ENCODE measurements at places on chromosomes 2 and 18.

DNA sequence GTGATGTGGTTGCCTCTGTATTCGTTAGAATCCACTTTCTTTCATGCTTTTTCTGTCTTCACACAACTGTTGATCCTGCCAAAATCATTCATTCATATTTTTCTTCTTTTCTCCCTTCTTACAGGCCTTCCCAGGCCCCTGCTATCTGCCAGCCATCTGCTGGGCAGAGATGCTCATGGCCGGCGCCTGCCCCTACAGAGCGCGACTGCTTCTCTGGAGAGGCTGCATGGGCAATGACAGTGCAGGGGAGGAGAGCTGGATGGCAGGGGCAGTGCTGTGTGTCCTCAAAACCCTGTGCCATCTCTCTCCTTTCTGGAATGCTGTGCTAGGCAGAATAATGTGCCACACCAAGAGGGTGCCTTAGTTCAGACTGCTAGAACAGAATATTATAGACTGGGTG, 125.2 kb downstream of the INHBB start:
- no peak for DNase-seq

- no peak for DNase-seq
Measured at GRCh38 chr2:150762571-150762970, 275.1 kb upstream of the RND3 start.

GRCh38 chr2:54536720-54537119, 80.6 kb downstream of the SPTBN1 start:
- DNase-seq: no peak

DNA sequence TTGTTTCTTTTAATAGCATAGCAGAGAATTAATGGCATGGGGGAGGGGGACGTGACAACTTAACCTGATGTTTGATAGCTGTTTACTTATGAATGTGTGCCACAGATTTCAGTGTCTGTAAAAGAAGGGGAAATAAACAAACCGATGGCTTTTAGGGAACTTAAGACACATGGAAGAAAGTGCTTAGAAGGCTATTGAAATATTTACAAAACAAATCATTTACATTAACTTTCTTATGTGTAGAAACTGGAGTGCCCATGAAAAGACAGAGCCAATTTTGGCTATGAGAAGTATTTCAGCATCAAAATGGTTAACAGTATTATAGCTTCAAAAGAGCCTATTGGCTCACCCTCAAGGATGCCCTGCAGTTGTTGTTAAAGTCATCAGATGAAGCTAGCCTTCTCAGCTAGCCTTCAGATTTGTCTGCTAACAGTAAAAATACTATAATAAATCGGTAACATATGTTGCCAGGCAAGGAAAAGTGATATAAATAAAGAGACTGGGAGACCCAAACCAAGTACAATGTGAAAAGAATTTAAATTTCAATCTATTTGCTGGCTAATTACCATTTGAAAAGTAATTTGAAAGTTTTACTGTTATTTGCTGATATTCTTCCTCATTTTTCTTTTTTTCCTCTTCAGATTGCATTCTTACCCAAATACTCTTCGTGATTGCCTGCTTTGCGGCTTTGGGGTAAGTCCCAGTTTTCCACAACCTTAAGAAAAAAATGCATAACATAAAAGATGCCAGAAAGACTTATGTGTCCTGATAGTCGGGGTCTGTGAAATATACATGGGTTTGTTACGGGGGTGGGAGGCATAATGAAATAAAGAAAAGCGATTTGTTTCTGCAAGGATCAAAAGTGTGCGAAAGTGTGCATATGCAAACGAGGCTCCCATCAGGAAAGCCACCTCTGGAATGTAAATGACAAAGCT, 256.4 kb downstream of the MEIS1 start:
- DNase-seq: no peak

GRCh38 chr2:985317-985898, 34.8 kb downstream of the SNTG2 start:
- DNase-seq: no peak

GRCh38 chr2:238528953-238529781, 102.4 kb downstream of the ASB1 start:
- peak; percentile 62 for DNase-seq

DNA sequence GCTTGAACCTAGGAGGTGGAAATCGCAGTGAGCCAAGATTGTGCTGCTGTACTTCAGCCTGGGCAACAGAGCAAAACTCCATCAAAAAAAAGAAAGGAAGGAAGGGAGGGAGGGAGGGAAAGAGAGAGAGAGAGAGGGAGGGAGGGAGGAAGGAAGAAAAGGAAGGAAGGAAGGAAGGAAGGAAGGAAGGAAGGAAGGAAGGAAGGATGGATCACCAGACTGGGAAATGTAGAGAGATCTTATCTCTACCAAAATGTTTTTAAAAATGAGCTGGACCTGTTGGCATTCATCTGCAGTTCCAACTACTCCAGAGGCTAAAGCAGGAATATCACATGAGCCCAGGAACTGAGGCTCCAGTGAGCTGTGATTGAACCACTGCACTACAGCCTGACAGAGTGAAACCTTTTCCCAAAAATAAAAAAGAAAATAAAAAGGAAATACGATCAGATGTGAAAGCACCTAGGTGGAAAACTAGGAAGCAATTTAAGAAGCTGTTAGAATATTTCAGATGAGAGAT, 239.4 kb downstream of the CDH7 start:
- DNase-seq: no peak

DNA sequence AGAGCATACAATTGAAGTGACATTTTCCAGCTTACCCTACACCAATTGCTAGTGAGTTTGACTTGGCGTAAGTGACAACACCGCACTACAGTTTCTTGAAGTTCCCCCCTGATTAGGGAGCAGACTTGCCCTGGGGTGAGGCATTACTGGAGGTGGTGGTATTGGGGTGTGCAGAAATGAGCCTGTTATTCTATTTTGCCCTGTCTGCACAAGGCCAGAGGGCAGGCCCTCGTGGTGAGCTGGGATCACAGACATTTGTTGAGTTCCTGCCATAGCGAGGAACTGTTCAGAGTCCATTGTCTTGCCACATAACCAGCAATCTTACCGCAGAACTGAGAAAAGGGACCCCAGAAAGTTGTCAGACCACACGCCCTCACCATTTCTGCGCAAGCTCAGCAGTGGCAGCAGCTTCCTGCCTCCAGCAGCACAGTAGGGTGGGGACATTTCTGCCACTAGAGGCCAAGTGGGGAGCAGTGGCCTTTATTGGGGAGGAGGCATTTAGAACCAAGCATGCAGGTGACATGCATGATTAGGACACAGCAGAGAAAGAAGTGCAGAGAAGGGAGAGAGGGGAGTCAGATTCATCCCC, 103.6 kb upstream of the BCL2L11 start:
- DNase-seq: no peak

All from NCI-H1092 (cell line).